ENCODE measurements at places on chromosomes 7 and 10. TPM values are rescaled to one million over a fixed set of nuclear protein-coding genes. Genes with fewer than 3 reads are reported as not detected.

DNA sequence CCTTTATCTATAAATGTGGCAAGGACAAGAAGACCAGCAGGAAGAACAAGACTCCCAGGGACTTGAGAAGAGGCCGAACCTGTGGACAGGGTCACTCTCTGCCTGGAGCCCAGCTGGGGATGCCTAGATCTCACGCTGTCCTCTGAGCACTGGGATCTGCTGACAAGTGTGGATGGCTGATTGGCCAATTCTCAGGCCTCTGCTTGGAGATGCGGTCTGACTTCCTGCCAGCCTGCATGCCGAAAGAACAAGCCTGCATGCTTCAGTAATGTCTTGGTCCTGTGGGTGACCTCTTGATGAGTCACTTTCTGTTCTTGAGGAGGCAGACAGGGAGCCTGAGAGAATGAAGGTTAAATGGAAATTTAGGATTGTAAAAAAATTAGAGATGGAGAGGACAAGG lies 84.7 kb downstream of the TMEM178B start:
- DNase-seq: no peak

Gene OR13A1
- polyA plus RNA-seq: 0.55 TPM

GRCh38 chr10:75347186-75347585 lies 54.4 kb downstream of the ZNF503 start:
- DNase-seq: no peak

Gene WIPF3
- polyA plus RNA-seq: not detected

DNA sequence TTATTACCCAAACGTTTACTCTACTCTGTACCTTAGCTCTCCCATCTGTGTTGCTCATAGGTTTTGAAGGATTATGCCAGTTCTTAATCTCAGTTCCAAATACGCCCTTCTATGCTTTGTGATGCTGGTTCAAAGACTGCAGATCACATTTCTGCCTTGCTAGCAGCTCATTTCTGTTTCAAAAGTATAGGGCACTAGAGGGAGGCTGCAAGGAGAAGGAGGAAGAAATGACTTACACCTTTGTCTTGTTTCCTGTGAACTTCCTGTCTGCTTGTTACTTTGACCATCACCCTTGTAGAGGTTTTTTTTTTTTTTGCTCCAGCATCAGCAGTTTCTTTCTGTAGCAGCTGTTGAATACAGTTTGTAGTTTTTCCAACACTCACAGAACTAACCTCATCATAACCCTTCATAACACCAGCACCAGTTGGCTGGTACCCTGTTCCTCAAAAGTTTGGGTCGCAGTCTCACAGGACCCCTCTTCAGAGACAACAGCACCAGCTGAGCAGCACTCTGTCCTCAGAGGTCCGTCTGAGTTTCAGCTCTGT lies 16.5 kb downstream of the SLK start:
- peak; percentile 40 for DNase-seq

Gene SFTPA1
- not detected for polyA plus RNA-seq

GRCh38 chr7:151252961-151253711 lies 4.6 kb upstream of the SMARCD3 start:
- DNase-seq: no peak

DNA sequence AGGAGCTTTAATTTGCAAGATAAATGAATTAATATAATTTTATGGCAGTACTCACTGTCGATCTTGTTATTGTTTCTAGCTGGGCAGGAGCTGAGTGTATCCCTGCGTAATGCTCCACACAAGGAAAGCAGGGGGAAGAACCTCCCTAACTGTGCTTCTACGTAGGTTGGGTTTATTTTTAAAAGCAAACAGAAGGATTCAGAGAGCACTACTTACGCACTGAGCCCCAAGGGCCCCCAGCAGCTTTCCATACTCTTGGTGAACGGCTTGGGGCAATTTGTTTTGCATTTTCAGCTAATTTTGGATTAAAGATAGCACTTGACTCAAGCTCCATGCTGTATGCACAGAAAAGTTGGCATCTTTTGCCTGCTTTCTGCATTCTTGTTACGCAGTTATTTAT lies 9.6 kb downstream of the DUSP5 start:
- DNase-seq: no peak

Gene CDH23
- 2.0 TPM for polyA plus RNA-seq

Gene UFSP1
- 0.34 TPM for polyA plus RNA-seq

DNA sequence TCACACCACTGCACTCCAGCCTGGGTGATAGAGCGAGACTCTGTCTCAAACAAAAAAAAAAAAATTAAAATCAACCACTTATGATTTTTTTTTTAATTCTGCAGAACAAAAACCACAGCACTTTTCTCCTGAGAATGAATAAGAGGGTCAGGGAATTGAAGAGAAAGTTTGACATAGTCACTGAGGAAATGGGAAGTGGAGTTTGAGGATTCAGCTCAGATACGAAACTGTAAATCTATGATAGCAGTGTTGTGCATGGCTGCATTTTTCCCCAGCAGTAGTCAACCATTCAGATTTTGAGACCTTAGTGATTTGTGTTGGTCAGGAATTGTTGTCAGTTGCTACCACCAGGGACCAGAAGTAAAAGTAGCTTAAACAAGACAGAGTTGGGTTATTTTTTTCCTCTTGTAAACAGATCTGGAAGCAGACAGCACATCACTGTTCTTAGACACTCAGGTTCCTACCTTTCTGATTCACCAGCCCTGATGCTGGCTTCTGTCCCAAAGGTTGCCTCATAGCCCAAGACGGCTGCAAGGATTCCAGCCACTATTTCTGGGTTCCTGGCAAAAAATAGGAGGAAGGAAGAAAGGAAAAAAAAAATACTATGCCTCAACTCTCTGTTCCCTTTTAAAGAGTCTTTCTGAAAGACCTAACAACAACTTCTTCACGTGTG lies 20.1 kb downstream of the PILRA start:
- DNase-seq: no peak

- no peak for DNase-seq
These were observed 145.2 kb downstream of the LYZL1 start for GRCh38 chr10:29434111-29434510.

- DNase-seq: no peak
These were observed 342 bp downstream of the OR2AE1 start for GRCh38 chr7:99876491-99876890.

- DNase-seq: no peak
These were observed 12.2 kb upstream of the FIGNL1 start for GRCh38 chr7:50462361-50462760.

Gene GIMAP8
- 39.9 TPM for polyA plus RNA-seq

- no peak for DNase-seq
These were observed 44.6 kb upstream of the C1QL3 start for GRCh38 chr10:16566202-16566805.

DNA sequence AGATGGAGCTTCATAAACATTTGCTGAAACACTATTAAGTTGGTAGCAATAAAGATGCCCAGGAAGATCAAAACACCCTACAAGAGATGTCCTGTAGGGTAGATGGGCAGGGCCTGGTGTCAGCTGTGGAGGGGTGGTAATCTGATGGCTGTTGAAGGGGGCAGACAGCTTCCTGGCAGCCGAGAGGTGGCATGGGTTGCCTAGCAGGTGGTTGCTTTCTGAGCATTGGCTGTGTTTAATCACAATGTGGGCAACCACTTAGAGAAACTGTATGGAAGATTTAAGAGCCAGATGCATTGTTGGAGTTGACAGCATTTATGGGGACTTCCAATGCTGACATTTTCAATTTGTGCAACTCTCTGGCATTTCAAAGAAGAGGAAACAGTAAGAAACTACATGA lies 79.9 kb upstream of the SLC26A5 start:
- no peak for DNase-seq

- DNase-seq: no peak
These were observed 32.0 kb downstream of the THNSL1 start for GRCh38 chr10:25048450-25048849.

Gene ZNF503
- not detected for polyA plus RNA-seq

Gene FBXO24
- polyA plus RNA-seq: 0.77 TPM

DNA sequence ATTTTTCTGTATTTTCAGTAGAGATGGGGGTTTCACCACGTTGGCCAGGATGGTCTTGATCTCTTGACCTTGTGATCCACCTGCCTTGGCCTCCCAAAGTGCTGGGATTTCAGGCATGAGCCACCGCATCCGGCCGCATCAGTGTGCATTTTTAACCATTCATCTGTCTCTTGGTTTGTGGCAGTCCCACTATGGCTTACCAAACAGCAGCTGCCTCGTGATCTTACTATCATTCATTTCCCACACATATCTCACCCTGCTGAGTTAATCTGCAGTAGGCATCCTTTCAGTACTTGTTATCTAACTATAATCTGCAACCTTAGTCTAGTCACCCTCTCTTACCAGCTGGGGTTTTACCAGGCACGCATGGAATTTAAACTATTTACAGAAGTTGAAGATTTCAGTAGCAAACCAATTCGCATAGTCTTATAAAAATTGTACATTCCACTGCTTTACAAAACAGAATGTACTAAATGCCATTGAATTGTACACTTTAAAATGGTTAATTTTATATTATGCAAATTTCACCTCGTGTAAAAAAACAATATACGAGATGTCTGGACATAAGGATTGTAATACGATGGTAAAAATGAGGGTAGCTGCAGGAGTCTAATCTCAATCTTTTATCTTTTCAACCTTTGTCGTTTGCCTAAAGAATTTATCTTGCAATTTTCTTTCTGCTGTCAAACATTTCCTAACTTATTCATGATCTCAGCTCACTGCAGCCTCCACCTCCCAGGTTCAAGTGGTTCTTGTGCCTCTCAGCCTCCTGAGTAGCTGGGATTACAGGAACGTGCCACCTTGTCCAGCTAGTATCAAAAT lies 4.6 kb upstream of the TBC1D12 start:
- DNase-seq: no peak

Gene GNGT1
- not detected for polyA plus RNA-seq

DNA sequence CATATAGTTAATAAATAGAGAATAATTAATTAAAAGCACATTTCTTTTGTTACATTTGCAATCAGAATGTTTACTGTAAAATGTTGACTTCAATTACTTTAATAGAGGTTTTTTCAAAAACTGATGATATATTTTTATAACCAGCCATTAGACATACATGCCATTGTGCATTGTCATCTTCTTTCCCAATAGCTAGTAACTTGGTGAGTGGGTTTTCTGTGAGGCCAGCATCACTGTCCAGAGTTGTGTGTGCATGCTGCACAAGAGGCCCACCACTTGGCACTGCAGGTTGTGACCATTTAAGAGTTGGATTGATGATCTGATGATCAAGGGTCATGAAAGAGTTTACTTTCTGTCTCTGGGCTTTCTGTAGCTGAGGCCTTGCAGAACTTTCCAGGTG lies 46.5 kb downstream of the TFEC start:
- no peak for DNase-seq

- DNase-seq: peak; percentile 68
These were observed 4.8 kb upstream of the MTG1 start for GRCh38 chr10:133388973-133389818.

Gene ATG9B
- 36.6 TPM for polyA plus RNA-seq

DNA sequence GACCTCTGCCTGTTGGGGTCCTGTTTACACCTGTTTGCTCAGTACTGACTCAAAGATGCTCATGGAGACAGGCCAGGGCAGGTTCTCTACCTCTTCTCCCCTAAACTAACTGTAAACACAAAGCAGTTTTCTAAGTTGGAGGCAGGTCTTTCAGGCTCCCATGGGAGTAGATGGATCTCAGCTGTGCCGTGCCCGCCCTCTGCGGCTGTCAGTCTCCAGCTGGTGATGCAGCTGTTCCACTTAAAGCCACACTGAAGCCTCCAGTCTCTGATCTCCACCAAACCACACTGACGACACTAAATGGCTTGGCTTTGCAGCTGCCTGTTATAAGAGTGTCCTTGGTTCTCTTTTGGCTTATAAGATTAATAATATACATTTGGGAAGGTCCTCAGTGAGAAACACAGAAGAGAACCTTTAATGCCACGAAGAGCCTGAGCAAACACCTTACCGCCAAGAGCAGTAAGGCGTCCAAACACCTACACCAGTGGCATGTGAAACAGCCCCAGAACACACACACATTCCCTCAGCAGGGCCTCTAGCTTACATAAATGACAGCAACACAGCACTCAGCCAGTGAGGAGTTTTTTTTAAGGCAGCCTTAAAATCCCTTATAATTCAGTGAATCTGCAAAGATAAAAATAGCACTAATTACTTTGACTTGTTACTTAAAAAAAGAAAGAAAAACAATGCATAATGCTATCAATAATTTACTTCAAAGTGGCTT lies 60.4 kb upstream of the KCNIP2 start:
- no peak for DNase-seq

DNA sequence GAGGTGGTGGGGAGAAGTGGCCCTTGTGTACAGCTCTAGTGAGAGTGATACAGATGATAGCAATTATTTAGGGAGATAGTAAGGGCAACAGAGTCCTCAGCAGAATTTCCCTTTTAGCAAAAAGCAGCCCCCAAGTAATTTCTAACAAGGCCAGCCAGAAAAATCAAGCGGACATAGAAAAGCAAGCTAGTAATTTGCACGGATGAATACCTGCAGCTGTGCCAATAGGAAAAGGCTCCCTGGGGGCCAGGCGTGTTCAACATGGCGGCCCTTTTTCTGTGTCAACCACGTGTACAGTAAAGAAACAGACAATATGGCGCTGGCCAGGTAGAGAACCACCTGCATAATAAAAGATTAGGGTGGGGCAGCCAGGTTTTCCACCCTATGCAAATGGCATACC lies 7.4 kb downstream of the MCM10 start:
- DNase-seq: no peak

Gene GOLGA7B
- polyA plus RNA-seq: 0.46 TPM

DNA sequence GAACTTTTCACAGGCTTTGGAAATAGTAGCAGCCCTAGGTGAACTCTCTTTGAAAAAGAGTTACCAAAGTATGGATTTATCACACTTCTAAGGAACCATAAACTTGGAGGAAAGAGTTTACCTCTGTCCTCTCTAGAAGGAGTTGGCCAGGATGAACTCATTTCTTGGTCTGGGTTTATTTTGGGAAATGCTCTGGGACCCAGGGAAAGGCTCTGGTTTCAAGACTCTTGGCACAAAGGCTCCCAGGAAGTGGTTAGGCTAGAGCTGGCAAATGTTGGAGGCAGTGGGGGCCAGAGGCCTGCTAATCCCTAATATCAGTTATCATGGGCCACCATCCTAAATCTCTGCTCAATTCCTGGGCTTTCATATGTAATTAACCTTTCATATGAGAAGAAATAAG lies 36.3 kb upstream of the CDK6 start:
- DNase-seq: no peak

Gene PRPF18
- 63.7 TPM for polyA plus RNA-seq

DNA sequence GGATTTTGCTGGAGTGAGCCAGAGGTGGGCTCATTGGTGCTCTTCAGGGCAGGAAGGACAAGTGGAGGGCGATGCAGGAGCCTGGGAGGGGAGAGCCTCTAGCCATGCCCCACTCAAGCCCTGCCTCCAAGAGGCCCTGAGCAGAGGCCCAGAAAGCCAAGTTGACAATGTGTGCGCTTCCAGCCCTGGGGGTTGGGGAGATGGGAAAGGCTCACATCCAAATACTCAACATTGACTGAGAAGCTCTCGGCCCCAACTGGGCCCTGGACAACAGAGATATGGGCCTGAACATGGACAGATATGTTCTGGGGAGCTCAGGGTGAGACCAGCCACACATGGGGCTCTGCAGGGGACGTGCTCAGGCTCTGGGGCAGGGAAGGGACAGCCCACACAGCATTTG lies 39.0 kb downstream of the FRMPD2 start:
- DNase-seq: no peak

GRCh38 chr7:132499065-132499464 lies 77.2 kb downstream of the PLXNA4 start:
- no peak for DNase-seq
